Activated CD8-positive, alpha-beta memory T cell treated with anti-CD3 and anti-CD28 coated beads, Interleukin-2, amount 50 U/mL, for 4 hours (primary cell): ENCODE measurements at places on chromosomes 3 and 15.

GRCh38 chr3:145448436-145448835, 712.5 kb downstream of the PLOD2 start:
- no peak for DNase-seq

GRCh38 chr3:168088106-168088720, 7.5 kb downstream of the GOLIM4 start:
- no peak for DNase-seq

DNA sequence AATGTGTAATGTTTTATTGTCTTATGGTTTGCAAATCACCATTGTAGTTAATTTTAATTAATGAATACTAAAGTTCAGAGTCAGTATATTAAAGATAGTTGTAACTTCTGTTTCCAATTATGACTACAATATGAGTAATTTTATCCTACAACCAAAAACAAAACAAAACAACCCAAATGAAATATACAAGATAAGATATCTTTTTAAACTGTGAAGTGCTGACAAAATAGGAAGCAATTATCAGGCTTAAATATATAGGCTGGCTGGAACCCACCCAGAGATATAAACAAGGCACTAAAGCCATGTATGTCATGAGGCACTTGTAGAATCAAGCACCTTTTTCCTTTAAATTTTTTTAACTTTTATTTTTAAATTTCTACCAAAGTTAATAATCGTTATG, 108.6 kb upstream of the LRRFIP2 start:
- DNase-seq: no peak

DNA sequence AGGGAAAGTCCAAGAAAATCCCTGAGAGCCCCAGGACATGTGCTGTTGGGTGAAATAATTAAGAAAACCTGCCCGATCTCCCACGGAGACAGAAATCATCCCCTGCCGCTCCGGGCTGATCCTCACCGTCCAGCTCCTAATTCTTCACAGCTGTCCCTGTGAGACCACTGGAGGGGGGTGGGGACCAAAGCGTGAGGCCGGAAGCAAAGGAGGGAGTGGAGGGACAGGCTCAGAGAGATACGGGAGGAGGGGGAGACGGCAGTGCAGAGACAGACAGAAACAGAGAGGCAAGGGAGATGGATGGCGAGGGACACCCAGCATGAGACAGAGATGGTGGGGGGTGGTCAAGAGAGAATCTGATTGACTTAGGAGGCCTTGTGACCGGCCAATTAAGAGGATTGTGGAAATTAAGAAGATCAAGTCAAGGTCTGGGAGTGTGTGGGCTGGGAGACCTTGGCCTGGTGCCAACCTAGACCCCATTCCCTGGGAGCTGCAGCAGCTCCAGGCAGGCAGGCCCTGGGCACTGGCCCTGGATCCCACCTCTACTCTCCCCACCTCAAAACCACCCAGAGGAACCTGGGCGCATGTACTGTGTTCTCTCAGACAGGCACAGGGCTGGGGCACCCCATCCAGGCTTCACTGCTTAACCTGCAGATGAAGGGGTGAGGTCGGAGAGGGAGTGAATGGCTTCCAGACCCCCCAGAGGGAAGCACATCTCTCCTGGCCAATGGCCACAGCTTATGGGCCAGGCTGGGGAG, 113.2 kb upstream of the ALDH1A3 start:
- DNase-seq: no peak

DNA sequence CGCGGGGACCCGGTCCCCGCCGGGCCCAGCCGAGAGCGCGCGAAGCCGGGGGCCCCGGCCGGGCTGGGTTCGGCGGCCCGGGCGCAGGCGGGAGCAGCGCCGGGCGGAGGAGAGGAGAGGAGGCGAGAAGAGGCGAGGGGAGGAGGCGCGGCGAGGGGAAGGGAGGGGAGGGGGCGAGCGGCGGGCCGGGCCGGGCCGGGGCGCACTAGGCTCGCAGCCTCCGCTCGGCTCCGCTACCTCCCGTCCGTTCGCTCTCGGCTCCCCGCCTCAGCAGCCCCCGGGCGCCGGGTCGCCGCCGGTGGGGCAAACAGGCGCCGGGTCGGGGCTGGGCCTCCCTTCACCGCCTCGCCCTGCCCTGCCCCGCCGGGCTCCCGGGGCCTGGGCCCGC, 351 bp downstream of the INSYN1 start:
- no peak for DNase-seq

GRCh38 chr15:63500265-63501250, 3.8 kb upstream of the USP3 start:
- DNase-seq: no peak

DNA sequence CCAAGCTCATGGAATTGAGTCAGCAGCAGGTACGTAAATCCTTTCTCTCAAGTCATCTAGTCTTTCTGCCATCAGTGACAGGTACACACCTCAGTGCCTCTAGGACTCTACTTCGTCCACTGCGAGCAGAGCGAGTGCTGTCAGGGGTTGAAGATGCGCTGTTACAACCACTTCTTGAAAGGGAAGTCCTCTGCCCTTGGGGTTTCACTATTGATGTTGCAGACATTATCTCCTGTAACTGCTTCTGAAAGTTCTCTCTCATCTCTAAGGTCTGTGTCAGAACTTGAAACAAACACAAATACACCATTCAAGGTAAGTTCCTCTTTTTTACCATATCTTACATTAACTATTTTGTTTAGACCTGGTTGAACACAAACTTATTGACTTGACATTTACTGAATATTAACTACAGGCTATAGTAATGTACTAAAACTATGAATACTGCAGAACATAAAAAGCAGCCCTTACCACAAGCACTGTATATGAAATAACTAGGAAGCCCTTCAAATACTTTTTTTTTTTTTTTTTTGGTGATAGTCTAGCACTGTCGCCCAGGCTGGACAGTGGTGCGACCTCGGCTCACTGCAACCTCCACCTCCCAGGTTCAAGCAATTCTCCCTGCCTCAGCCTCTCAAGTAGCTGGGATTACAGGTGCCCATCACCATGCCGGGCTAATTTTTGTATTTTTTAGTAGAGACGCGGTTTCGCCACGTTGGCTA, 41.5 kb downstream of the TOPBP1 start:
- DNase-seq: no peak

DNA sequence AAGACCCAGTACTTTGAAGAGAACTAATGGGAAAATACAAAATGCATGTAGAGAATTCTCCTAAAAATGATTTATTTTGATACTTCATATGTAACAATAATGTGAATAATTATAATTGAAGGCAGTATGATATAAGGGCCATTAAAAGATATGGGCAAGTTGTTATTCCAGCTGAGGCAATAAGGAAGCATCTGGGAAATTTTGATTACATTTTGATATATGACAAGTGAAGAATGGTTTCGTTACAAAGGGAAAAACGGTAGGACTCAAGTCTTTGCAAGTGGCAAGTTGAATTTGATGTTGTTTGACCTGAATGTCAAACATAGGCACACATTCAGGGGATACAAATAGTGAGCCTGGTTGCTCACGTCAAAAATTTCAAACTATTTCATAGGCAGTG, 137.9 kb upstream of the TP63 start:
- DNase-seq: no peak

GRCh38 chr15:87829332-87830050, 427.0 kb downstream of the NTRK3 start:
- DNase-seq: no peak

- DNase-seq: no peak
These were observed 4.0 kb upstream of the DZIP1L start for GRCh38 chr3:138119423-138119766.

GRCh38 chr3:143041903-143042302, 40.5 kb downstream of the U2SURP start:
- DNase-seq: no peak

DNA sequence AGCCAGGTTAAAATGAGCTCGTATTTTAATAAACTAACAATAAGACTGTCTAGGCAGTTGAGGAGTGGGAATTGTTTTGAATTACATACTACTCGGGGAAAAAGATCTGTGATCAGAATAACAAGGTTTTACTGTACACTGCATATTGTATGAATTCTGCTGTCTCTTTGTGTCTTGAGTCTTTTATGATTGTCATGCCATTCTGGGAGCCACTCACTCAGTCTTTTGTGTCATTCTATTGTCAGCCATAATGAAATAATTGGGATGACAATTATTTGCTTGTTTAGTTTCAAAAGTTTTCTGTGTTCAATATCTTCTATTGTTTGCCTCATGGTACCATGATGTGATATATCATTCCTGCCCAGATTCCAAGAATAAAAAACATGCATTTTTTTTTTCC, 339.6 kb upstream of the TBL1XR1 start:
- DNase-seq: no peak

DNA sequence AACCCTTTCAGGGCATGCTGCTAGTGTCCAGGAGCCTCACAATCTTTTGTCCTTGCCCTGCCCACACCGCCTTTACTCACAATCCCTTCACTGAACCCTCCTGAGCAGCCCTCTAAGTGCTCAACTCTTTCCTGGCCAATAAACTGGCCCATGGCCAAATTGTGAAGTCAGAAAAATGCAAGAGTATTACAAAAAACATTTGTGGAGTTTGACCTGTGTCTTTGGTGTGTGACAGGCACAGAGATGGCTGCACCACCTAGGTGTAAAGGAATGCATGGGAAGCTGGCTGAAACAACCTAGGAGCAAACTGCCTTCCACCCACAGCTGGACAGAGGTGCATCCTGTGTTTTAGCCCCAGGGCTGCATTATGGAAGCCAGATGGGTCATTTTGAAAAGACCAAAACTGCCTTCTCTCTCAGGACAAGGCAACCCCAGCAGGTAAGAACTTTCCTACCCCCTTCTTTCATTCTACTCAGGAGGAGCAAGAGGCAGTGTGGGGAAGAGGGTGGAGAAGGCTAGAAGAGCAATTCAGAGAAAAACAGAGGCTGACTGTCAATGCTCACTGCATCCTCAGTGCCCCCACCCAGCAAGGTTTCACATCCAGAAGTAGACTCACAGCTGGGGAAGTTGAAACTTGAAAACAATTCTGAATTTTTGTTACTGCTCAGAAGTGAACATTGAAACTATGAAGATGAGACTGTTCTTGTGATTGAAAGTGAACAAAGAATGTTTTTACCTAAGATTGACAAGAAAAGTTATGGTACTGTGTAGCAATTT, 78.6 kb downstream of the TRIM42 start:
- DNase-seq: no peak

DNA sequence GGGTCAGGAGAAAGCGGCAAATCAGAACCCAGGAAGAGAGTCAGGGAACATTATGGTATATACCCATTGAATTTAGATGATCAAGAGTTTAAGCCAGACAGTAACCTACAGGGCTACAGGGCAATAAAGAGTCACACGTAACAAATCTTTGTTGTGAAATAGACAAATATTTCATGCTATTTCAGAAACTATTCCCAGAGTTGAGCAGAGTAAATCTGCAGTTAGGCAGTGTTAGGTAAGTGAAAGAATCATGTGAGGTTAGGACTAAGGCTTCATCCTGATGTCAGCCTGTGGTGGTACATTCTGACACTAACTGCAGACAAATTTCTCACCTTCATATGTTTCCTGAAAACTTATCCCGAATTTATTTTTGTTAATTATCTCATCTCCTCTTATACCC, 153.0 kb downstream of the UBE2E2 start:
- DNase-seq: no peak

DNA sequence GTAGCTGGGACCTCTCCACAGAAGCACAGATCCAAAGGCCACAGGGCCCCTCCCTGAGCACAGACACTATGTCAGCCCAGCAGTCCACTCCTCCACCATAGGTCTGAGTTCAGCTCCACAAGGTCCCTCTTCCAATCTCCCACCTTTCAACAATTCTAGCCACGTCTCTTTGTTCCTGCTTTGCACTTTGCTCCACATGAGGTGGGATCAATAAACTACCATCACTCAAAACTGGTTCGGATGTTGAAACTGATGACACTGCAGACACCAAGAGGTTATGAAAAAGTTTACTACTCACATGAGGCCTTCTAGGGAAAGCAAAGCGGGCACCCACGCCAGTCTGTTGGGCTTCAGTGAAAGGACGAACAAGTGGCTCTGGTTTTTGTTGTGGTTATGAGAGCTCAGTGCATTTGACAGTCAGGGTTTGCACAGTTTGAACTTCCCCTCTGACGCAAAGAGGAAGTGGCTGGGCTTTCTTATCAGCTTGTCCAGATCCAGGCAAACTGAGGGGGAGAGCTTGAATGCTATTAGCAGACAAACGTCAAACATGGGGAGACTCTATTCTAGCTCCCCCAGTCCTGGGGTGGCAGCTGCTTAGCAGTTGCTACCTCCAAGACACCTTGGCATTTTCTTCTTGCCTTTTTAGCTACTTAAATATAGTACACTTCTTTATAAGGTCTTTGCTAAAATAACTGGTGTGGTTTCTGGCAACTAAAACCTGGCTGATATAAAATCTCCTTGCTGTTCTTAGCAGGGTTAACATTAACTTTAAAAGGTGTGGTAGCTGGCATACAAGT, 37.8 kb downstream of the ZNF445 start:
- DNase-seq: peak; percentile 41

- no peak for DNase-seq
These were observed 16.5 kb downstream of the DUSP7 start for GRCh38 chr3:52039846-52040245.

GRCh38 chr3:41251593-41251992, 52.3 kb downstream of the CTNNB1 start:
- DNase-seq: no peak

GRCh38 chr3:63168179-63168578, 109.9 kb upstream of the SYNPR start:
- no peak for DNase-seq
